Stimulated activated CD8-positive, alpha-beta memory T cell treated with anti-CD3 and anti-CD28 coated beads, Interleukin-2, amount 100 ng/mL, for 48 hours (primary cell): ENCODE measurements at places on chromosomes 1 and 21.

- DNase-seq: no peak
These were observed 19.4 kb upstream of the CADM3 start for GRCh38 chr1:159152031-159152430.

DNA sequence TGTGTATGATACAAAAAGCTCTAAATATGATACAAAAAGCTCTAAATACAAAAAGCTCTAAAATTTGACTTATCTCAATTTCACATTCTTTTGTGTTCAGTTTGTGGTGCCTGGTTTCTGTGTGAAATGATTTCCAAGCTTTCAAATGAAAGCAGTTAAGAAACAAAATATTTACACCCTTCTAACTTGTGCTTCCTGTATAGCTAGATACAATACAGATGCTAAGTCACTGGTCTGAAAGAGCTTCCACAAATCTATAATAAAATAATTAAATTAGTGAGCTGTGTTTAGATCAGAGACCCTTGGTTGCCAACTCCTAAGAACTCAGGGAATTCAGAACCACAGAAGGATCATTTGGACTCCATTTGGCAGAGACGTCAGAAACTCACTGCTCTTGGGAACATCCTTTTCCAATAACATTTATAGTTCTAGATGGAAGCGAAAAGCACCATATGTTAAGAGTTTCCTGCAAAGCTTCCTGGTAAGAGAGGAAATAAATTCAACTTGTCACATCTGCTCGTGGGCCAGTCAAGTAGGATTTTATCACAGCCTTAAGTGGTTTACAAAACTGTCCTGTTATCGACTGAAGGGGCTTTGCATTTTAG, 1079.1 kb downstream of the ADGRL2 start:
- no peak for DNase-seq

- DNase-seq: no peak
These were observed 53.3 kb downstream of the MRPS6 start for GRCh38 chr21:34126691-34127090.

- no peak for DNase-seq
These were observed 42.6 kb downstream of the ADCY10 start for GRCh38 chr1:167871331-167871730.

DNA sequence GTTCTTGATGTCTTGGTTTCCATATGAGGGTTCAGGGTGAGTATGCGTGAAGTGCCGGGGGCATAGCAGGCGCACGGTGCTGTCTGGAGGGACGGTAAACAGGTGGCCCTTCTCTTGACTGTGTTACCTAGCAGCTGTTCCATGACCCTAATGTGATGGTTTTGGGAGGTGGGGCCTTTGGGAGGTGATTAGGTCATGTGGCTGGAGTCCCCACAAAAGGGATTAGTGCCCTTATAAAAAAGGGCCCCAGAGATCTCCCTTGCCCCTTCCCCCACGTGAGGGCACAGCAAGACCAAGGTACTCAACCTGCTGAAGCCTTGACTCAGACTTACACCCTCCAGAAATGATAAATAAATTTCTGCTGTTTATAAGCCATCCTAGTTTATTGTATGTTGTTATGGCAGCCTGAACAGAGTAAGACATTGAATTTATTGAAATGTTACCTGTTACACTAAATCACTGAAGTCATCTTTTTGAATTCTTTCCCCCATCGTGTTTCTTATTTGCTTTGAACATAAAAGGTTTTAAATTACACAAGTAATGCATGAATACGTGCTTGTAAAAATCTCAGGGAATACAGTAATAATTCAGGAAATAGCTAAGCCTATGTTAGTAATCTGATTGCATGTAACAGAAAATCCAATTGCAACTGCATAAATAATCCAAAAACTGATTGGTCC, 15.6 kb downstream of the TRAPPC10 start:
- DNase-seq: no peak

- DNase-seq: no peak
These were observed 1.1 kb downstream of the FOXO6 start for GRCh38 chr1:41362357-41362721.

DNA sequence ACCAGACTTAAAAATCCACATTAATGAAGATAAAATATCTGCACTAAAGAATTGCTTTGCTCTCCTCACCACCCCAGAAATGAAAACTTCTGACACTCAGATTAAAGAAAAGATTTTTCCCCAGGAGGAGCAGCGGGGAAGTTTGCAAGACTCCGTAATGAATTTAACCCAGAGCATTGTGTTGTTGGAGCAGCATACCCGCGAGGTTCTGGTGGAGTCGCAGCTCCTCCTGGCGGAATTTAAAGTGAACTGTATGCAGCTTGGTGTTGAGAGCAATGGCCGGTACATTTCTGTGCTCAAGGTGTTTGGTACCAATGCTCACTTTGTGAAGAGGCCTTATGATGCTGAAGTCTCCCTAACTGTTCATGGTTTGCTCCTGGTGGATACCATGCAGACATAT, 46.4 kb downstream of the VPS13D start:
- DNase-seq: no peak

GRCh38 chr1:246035060-246035541, 472.0 kb downstream of the SMYD3 start:
- DNase-seq: no peak

DNA sequence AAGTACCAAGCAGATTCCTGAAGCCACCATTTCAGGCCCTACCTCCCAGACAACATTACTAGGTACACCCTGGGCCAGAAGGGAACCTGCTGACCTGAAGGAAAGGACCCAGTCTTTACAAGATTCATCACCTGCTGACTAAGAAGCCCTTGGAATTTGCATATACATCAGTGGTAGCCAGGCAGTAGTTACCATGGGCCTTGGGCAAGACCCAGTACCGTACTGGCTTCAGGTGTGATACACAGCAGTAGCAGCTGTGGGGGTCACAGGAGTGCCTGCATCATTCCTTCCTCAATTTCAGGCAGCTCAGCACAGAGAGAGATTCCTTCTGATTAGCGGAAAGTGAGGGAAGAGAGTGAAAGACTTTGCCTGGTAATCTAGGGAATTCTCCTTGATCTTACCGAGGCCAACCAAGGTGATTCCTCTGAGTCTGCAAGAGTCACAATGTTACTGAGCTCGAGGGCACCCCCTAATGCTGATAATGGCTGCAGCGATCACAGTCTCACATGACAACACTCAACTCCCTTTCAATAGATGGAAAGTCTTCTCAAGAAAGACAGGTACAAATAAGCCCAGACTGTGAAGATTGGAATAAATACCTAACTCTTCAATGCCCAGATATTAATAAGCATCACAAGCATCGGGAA, 22.0 kb upstream of the UHMK1 start:
- no peak for DNase-seq

- no peak for DNase-seq
These were observed 25.6 kb downstream of the SELENOF start for GRCh38 chr1:86888327-86888726.

GRCh38 chr1:14313731-14314431, 284.6 kb upstream of the KAZN start:
- no peak for DNase-seq

- no peak for DNase-seq
These were observed 5.1 kb upstream of the UBXN10 start for GRCh38 chr1:20180844-20181207.

- no peak for DNase-seq
These were observed 78.6 kb downstream of the RGS2 start for GRCh38 chr1:192887426-192887825.

- no peak for DNase-seq
These were observed 341.8 kb downstream of the RYR2 start for GRCh38 chr1:237383791-237384190.

GRCh38 chr21:35002879-35003722, 46.0 kb downstream of the RUNX1 start:
- DNase-seq: no peak

DNA sequence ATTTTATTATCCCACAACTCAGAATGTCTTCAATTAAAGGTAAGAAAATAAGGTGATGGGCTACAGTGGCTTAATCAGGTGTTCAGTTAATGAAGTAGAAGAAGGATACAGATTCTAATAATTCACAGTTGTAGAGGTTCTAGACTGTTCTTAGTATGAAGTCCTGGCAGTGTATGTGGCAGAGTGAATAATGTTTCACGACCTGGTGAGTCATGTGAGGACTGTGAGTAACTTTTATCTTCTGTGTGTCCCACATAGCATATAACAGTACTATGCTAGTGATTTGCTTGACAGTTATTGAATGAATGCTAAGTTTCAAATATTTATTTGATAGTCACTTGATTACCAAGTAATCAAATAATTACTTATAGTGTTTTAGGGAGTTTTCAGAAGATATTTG, 20.0 kb downstream of the SLC16A4 start:
- DNase-seq: no peak

DNA sequence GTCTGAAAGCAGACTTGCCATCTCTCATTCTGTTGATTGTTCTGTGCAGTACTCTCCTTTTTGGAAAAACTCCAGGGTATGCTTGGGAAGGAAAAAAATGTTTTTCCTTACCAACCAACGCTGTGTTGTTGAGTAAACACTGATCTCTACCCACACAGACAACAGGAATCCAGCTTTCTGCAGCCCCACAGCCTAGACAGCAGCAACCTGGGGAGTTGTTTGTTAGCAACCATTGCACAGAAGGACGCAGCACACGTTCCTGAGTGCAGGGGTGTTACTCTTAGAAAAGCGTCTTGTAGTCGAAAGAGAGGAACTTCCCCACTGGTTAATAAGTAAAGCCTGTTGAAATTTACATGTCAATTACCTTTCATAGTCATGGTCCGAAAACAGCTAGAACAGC, 56.6 kb downstream of the SMYD2 start:
- DNase-seq: no peak

DNA sequence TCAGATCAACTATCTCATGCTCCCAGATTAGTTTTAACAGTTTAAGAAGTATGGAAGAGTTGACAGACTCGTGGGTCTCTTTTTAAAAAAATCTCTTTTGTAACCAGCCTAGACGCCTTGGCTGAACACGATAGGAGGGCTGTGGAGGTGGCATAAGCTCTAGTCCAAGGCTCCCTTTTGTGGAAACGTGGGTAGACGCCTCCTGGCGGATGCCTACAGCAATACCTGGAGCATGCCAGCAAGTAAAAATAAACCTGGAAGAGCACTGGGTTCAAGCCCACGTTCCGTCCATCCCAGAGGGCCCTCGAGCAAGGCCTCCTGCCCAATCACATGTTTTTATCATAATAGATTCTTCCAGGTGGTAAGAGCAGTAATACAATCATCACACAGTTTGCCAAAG, 87.9 kb downstream of the RGS7 start:
- no peak for DNase-seq

DNA sequence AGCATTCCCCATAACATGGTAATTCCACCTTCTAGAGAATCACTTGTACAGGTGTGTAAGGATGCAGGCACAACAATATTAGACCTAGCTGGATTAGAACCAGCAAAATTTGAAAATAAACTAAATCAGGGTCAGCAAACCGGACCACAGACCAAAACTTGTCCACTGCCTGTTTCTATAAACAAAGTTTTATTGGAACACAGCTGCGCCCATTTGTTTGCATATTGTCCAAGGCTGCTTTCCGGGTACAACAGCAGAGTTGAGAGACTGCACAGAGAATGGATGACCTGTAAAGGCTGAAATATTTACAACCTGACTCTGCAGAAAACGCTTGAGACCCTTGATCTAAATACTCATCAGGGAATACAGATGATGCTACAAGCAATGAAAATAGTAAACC, 73.6 kb upstream of the SLC45A1 start:
- no peak for DNase-seq

- no peak for DNase-seq
These were observed 4.9 kb upstream of the GBP1 start for GRCh38 chr1:89069951-89070350.

DNA sequence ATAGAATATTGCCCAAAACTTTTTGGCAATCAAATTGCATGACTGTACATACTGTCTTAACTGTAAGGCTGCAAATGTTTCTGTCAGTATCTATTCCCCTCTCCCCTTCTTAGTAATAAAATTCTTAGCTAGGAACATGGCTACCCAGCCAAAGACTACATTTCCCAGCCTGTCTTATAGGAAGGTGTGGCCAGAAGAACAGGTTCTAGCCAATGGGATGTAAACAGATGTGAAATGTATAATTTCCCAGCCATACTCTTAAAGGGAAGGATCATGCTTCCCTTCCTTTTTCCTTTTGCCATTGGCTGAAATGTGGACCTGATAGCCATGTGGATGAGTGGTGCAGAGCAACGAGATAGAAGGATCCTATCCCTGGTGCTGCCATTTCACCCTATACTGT, 7.0 kb upstream of the HIVEP3 start:
- no peak for DNase-seq

- no peak for DNase-seq
These were observed 857.0 kb downstream of the LTN1 start for GRCh38 chr21:28135646-28136045.

- no peak for DNase-seq
These were observed 238.0 kb downstream of the TM2D1 start for GRCh38 chr1:61486783-61487536.

GRCh38 chr1:214583824-214584554, 19.0 kb upstream of the CENPF start:
- no peak for DNase-seq

DNA sequence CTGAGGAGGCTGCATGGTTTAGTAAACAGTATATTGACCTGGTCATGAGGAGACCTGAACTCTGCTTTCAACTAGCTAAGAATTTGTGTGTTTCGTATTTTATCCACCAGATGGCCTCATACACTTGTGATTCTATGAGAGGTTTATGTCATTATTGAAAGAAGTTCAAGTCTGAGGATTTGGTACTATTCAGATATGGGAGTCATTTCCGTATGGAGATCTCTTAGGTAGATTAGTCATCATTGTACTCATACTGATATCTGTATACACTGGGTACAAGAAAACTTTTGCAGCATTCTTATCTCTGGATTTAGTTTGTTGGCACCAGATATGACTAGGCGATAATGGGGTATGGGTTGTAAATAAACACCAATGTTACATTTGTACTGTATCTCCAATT, 26.6 kb downstream of the ATF6 start:
- DNase-seq: no peak

DNA sequence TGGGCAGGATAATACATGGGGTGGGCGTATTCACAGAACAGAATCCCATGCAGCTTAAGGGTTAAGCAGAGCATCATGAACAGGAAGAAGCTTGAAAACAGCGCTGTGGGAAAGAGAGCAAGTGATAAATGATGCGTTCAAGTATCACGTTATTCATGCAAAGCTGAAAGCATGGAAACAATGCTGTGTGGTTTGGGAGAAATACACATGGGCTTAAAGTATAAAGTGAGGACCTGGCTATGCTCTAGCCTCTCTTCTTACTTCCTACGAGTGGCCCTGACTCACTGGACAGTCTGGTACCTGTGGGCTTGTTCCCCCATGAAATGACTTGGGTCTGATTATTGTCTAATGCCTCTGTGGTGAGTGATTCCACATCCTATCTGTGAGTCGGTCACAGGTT, 25.7 kb downstream of the TMPRSS2 start:
- DNase-seq: no peak

DNA sequence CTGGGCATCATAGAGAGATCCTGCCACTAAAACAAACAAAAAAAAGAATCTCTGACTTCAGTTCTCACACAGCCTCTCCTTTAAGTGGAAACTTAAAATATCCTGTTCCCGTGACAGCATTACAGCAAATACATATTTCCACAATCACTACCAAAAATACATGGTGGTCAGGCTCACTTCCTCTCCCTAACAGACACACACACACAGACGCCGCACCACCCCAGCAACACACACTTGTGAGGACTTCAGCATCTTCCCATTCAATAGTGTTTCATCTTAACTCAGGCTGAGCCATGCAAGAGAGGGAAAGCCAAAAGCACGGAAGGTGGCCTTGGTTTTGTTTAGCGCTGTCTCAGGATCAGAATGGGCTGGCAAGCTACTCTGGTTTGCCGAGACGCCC, 21.9 kb downstream of the KIAA1614 start:
- DNase-seq: no peak
